ENCODE measurements at places on chromosomes 5 and 9.

GRCh38 chr9:28289746-28290145 lies 716.5 kb upstream of the C9orf72 start:
- no peak for DNase-seq

DNA sequence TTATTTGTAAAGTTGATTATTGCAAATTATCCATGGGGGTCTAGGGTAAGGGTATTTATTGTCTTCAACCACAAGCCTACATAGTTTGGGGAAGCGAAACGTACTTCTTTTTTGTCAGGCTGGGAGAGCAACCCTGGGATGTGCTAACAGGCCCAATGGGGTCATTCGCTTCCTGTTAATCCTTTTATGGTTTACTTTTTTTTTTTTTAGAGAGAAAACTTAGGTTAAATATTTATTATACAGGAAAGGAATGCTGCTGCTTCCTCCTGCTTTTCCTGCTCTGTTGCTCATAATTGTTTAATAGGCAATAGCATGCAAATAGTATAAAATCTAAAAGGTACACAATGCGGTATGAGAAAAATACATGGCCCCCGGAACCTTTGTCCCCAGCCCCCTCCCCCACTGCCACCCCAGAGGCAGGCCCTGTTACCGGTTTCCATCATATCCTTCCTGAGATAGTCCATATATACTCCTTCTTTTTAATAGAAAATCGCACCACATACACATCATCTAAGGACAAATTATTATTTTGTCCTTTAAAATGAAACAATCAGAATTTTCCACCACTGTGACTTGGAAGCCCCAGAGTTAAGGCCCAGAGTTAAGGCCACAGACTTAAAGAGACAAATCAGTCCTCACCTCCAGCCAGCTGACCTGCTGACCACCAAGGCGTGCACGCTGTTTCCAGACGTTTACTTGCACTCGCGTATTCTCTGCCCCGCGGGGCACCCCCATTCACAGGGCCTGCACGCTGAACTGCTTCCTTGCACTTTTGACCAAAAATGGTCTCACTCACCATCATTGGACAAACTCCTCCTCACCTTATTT lies 83.9 kb downstream of the NDFIP1 start:
- no peak for DNase-seq

GRCh38 chr5:104344809-104345208 lies 782.2 kb upstream of the NUDT12 start:
- no peak for DNase-seq

GRCh38 chr5:168434001-168434400 lies 52.3 kb upstream of the RARS1 start:
- no peak for DNase-seq

DNA sequence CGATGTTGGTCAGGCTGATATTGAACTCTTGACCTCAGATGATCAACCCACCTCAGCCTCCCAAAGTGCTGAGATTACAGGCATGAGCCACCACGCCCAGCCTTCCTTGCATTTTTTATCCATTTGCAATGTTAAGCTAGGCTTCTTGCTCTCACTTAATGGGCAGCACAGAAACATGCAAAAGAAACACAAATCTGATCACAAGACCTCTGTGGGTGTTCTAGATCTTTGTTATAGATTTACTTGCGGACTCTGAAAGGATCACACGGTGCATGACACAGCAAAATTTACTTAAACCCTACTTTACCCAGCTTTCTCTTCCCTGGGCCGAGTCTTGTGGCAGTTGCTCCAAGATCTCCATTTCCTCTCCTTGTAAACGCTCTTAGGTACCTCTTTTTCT lies 71.3 kb downstream of the PSAT1 start:
- DNase-seq = no peak

GRCh38 chr9:4141296-4141695 lies 158.6 kb downstream of the GLIS3 start:
- no peak for DNase-seq

GRCh38 chr5:15008476-15008875 lies 136.9 kb upstream of the ANKH start:
- no peak for DNase-seq

- DNase-seq = no peak
Observed at GRCh38 chr5:132525299-132525724, 18.0 kb downstream of the IL5 start.
